Activated T-helper 1 cell treated with anti-CD3 and anti-CD28 coated beads, Interleukin-12 subunit alpha, Interleukin-12 subunit beta, Interleukin-2, Interleukin-4 antibody, amounts not matched to agents 30 ng/mL and 10 ng/mL and 1 ng/mL, durations not matched to agents 14 hours and 24 hours and 36 hours (primary cell): ENCODE measurements at places on chromosomes 12 and 14. TPM values are rescaled to one million over a fixed set of nuclear protein-coding genes. Genes with fewer than 3 reads are reported as not detected.
A peak's percentile ranks its signal among the peaks of the same experiment; 100 is the strongest.

GRCh38 chr14:79783041-79783440, 428.3 kb downstream of the DIO2 start:
- no peaks in the 10 kb centered on the region for H3K36me3 ChIP-seq
- H3K4me1 ChIP-seq = no peaks in the 10 kb centered on the region
- peaks cover 3% of the 10 kb centered on the region for H3K27me3 ChIP-seq
- no peak overlapping the region for H3K4me3 ChIP-seq
- DNase-seq = no peak

GRCh38 chr14:89308232-89308959, 108.6 kb downstream of the FOXN3 start:
- H3K4me1 ChIP-seq = peaks cover 30% of the 10 kb centered on the region
- peaks cover 4% of the 10 kb centered on the region for H3K36me3 ChIP-seq
- no peak overlapping the region for H3K4me3 ChIP-seq
- no peak for DNase-seq

DNA sequence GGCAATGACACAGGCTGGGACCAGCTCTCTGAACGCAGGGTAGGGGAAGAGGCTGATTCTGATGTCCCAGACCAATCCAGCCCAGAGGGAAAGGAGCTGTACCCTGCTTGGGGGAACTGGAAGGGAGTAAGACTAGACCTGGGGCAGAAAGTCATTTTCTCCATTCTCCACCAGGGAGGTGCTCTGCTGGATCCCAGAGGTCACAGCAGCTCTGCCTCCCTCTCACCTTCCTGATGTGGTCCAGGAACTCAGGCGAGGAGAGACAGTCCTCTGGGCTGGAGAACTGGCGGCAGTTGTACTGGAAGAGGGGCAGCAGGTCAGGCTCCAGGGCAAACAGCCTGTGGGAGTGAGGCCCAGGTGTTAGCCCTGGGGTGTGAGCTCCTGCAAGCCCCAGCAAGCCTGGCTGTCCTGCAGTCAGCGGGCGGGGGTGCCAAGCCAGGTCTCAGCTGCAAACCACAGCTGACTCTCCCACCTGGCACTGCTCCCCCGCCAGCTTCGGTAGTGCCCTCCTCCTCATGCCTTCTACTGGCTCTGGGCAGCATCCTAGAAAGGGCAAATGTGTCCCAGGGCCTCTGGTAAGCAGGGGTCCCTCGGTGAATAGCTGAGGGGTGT, 1.9 kb downstream of the NGB start:
- no peak overlapping the region for H3K27ac ChIP-seq
- DNase-seq = no peak
- no peaks in the 10 kb centered on the region for H3K4me1 ChIP-seq

GRCh38 chr14:44316647-44317440, 190.2 kb downstream of the FSCB start:
- no peak for DNase-seq
- H3K27ac ChIP-seq = no peak overlapping the region
- H3K4me1 ChIP-seq = no peaks in the 10 kb centered on the region

GRCh38 chr12:115386946-115387345, 703.0 kb upstream of the TBX3 start:
- H3K4me1 ChIP-seq = no peaks in the 10 kb centered on the region
- no peaks in the 10 kb centered on the region for H3K36me3 ChIP-seq
- H3K4me3 ChIP-seq = no peak overlapping the region
- no peak for DNase-seq
- peaks cover 6% of the 10 kb centered on the region for H3K27me3 ChIP-seq
- no peak overlapping the region for H3K27ac ChIP-seq

DNA sequence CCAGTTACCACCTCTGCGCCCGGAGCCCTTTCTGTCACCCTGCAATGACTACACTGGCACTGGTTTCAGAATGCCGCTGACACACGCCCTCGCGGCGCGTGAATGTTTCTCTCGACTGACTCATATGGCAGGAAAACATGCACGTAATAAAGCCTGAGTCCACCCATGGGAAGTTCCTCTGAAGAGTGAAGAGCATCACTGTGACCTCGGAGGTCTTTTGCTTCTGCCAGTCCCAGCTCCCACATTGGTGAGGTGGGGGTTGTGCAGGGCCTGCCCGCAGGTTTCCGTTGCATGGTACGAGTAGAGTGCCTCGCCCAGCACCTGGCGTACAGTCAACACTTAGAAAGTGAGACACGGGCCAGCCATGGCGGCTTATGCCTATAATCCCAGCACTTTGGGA, 11.1 kb upstream of the SLC6A12 start:
- DNase-seq = no peak
- H3K4me1 ChIP-seq = no peaks in the 10 kb centered on the region
- H3K36me3 ChIP-seq = no peaks in the 10 kb centered on the region
- H3K4me3 ChIP-seq = no peak overlapping the region
- H3K27ac ChIP-seq = no peak overlapping the region
- H3K27me3 ChIP-seq = peaks cover 2% of the 10 kb centered on the region

DNA sequence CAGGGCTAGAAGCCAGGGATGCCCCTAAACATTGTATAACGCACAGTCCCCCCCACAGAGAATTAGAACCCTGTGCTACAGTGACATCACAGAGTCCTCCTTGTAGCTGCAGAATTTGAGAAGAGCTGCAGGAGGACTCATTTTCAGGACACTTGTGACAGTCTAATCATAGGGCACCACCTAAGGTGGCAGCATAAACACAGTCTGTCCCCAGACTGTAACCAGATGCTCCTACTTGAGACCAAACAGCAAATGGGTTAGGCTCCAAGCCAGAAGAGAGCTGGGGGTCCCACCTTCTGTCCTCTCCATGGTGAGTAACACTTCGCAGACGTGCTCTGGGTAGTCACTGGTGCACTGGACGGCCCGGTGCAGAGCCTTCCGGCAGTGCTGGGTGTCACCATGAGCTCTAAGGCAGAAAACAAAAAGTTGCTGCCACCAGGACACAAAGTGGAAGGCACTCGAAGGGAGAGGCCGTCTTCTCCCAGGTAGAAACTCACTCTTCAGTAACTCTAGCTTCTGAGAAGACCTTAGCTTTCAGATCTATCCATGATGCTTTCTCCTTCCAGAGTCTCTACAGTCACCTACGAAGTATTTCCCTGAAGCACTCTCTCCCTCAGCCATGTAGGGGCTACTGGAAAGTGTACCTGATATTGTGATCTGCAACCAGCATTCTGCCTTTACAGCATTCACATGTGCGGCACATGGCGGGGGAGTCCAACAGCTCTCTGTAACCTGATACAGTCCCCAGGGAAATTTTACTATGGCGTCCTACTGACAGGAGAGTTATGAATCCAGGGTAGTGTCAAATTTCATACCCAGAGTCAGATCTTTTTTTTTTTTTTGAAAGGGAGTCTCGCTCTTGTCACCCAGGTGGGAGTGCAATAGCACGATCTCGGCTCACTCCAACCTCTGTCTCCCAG, 17.1 kb downstream of the FICD start:
- no peak for DNase-seq
- H3K4me3 ChIP-seq = no peak overlapping the region
- peaks cover 41% of the 10 kb centered on the region for H3K36me3 ChIP-seq
- H3K4me1 ChIP-seq = peaks cover 4% of the 10 kb centered on the region
- no peak overlapping the region for H3K27ac ChIP-seq

DNA sequence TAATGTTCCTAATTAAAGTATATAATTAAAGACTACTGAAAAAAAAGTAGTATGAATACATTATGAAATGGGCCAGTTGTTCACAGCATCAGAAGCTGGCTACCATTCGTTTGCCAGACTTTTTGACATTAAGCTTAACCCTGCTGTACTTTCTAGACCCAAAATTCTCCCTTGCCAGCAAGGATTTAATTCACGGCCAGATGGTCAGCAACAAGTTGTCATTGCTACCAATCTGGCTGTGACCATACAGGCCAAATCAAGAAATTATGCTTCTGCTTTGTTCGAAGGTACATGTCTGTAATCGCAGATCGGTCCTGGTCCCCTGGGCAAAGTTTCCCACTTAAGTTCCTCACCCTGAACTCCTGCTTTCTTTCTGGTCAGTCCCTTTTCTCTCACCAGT, 217.7 kb upstream of the ATXN7L3B start:
- H3K27me3 ChIP-seq = no peaks in the 10 kb centered on the region
- H3K36me3 ChIP-seq = no peaks in the 10 kb centered on the region
- no peak for DNase-seq
- H3K4me1 ChIP-seq = no peaks in the 10 kb centered on the region

DNA sequence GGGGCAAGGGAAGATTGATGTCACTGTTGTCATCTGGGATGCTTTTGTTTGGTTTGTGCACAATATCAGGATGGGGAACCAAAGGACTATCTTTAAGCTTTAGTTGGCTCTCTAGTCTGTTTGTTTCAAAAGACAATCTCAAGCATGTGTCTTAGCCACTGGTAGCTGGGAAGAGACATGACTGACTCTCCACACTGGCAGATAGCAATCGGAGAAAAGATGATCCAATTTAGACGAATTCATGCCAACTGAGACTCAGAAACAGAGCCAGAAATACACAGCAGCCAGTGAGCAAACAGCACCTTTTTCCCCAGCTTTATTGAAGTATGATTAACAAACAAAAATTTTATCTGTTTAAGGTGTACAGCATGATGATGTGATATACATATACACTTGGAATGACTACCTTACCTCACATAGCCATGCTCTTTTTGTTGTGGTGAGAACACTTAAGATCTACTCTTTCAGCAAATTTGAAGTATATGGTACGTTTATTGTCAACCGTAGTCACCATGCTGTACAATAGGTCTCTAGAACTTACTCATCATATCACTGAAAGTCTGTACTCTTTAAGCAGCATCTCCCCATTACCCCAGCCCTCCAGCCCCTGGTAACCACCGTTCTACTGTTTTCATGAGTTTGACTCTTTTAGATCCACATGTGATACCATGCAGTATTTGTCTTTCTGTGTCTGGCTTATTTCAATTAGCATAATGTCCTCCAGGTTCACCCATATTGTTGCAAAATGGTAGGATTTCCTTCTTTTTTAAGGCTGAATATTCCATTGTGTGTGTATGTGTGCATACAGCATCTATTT, 50.6 kb downstream of the DUSP16 start:
- peaks cover 41% of the 10 kb centered on the region for H3K36me3 ChIP-seq
- H3K4me3 ChIP-seq = no peak overlapping the region
- no peak for DNase-seq

- DNase-seq = peak; percentile 74
- peak overlapping the region; percentile 76 for H3K4me3 ChIP-seq
- H3K4me1 ChIP-seq = peaks cover 47% of the 10 kb centered on the region
These were observed 7.3 kb downstream of the STAC3 start for GRCh38 chr12:57243521-57244311.

- no peak overlapping the region for H3K4me3 ChIP-seq
- H3K27ac ChIP-seq = no peak overlapping the region
- no peaks in the 10 kb centered on the region for H3K27me3 ChIP-seq
- H3K4me1 ChIP-seq = peaks cover 33% of the 10 kb centered on the region
These were observed 57.0 kb upstream of the FBRSL1 start for GRCh38 chr12:132432721-132433577.

DNA sequence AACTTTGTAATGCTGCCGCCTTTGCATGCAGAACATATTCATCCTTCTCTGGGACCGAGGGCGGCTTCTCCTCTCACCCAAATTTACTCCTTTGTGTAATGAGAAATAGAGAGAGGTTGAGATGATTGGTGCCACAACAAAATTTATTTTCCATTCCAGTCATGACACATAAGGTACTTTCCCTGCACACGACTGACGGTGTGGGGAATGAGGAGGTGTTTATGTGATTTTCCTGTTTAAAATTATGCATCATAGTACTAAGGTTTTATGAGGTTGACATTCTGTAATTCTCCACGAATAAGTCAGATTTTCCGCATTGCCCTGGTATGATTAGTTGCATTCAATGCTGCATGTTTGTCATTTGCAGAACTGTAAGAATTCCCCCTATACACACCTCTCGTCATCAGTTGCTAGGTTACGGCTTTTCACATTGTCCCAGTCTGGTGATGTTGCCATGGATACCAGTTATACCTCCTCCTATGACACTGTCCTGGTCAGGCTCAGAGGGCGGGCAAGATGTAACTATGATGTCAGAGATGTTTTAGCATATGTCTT, 23.1 kb downstream of the BICDL1 start:
- peak overlapping the region; percentile 72 for H3K4me3 ChIP-seq
- H3K4me1 ChIP-seq = peaks cover 88% of the 10 kb centered on the region
- peak overlapping the region; percentile 95 for H3K27ac ChIP-seq

- no peaks in the 10 kb centered on the region for H3K27me3 ChIP-seq
- peaks cover 8% of the 10 kb centered on the region for H3K4me1 ChIP-seq
- peak overlapping the region; percentile 2 for H3K4me3 ChIP-seq
- peak overlapping the region; percentile 46 for H3K27ac ChIP-seq
These were observed 2.0 kb upstream of the SLC2A3 start for GRCh38 chr12:7937833-7938506.

DNA sequence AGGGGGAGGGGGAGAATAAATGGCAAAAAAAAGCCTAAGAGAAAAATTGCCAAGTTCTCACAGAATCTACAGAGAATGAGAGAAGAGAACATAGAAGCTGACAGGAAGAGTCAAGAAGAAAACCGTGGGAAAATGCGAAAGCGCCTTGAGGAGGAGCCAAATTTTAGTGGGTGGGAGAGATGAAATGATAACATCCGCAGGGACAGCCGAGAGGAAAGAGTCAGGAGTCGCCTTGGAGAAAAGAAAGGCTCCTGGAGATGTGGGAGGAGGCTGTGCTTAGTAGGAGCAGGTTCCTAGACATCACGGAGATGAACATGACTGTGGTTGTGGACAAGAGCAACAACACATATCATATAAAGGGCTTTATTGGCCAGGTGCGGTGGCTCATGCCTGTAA, 49.4 kb downstream of the PHLDA1 start:
- H3K27me3 ChIP-seq = no peaks in the 10 kb centered on the region
- peaks cover 86% of the 10 kb centered on the region for H3K4me1 ChIP-seq
- DNase-seq = no peak
- no peak overlapping the region for H3K4me3 ChIP-seq

DNA sequence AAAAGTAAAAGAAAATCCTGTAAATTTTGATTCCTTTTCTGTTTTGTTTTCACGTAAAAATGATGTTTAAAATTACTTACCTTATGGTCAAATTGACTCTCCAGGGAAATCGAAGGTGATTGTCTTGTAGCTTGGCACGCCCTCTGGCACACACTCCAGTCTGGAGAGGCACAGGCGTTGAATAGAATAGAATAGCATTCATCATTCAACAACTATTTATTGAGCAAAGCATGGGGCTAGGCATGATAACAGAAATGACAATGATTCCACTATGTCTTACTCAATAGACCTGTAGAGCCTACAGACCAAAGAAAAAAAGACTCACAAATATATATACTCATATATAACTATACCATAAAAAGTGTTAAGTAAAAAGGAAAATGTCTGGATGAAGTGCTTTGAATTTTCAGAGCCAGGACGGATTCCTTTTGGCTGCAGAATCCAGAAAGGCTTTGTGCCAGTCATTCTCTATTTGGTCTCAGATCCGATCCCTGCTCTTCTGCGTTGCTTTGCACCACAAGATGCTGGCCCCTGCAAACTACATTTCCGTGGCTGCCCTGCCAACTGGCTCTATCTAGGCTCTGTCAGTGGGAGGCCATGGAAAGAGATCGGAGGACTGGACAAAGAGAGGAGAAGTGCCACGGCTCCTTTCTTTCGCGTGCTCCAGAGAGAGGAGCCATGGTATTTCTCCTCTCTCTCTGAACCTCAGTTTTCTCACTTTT, 231.8 kb downstream of the CRADD start:
- H3K4me3 ChIP-seq = no peak overlapping the region
- H3K27me3 ChIP-seq = peaks cover 7% of the 10 kb centered on the region
- H3K36me3 ChIP-seq = no peaks in the 10 kb centered on the region

The MYH6 gene
- total RNA-seq = 0.52 and 0.59 TPM in 2 replicates

The ANKRD33 gene
- total RNA-seq = not detected in 2 replicates

The MBIP gene
- total RNA-seq = 29.4 and 33.4 TPM in 2 replicates

The ACOT6 gene
- not detected in 2 replicates for total RNA-seq

The KCNK13 gene
- 0.12 TPM in 1 of 2 replicates, not detected in the other for total RNA-seq

The SPSB2 gene
- total RNA-seq = 3.4 and 4.7 TPM in 2 replicates

The ANP32D gene
- total RNA-seq = not detected in 2 replicates
